Nephron progenitor cell (in vitro differentiated cells): ENCODE measurements at places on chromosomes 12 and 14.

GRCh38 chr14:35287431-35288013 is 4.7 kb upstream of the PSMA6 start:
- no peak overlapping the region for H3K4me3 ChIP-seq
- no peaks in the 10 kb centered on the region for H3K27me3 ChIP-seq
- H3K27ac ChIP-seq = no peak overlapping the region
- peaks cover 9% of the 10 kb centered on the region for H3K36me3 ChIP-seq

- no peak for DNase-seq
- no peak overlapping the region for H3K27ac ChIP-seq
- H3K27me3 ChIP-seq = no peaks in the 10 kb centered on the region
- peaks cover 7% of the 10 kb centered on the region for H3K4me1 ChIP-seq
- H3K4me3 ChIP-seq = no peak overlapping the region
- no peaks in the 10 kb centered on the region for H3K36me3 ChIP-seq
Observed at GRCh38 chr12:16531621-16532020, 74.3 kb downstream of the LMO3 start.

- peaks cover 47% of the 10 kb centered on the region for H3K4me1 ChIP-seq
- H3K4me3 ChIP-seq = no peak overlapping the region
- no peak for DNase-seq
- H3K36me3 ChIP-seq = no peaks in the 10 kb centered on the region
- H3K27me3 ChIP-seq = no peaks in the 10 kb centered on the region
Observed at GRCh38 chr12:93102744-93103143, 173.6 kb upstream of the EEA1 start.

DNA sequence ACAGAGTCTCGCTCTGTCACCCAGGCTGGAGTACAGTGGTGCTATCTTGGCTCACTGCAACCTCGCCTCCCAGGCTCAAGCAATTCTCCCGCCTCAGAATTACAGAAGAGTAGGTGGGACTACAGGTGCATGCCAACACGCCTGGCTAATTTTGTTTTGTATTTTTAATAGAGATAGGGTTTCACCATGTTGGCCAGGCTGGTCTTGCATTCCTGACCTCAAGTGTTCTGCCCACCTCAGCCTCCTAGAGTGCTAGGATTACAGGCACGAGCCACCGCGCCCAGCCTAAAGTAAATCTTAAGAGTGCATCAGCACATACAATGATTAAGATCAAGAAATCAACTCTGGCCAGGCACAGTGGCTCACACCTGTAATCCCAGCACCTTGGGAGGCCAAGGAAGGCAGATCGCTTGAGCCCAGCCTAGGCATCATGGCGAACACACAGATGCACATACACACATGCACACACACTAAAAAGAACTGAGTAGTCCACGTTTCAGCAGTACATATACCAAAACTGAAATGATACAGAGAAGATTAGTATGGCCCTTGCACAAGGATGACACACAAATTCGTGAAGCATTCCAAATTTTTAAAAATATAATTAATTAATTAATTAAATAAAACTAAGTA is 65.0 kb downstream of the HECTD1 start:
- no peaks in the 10 kb centered on the region for H3K27me3 ChIP-seq
- H3K4me1 ChIP-seq = no peaks in the 10 kb centered on the region
- peaks cover 40% of the 10 kb centered on the region for H3K36me3 ChIP-seq
- no peak for DNase-seq

GRCh38 chr14:75542588-75543091 is 20.4 kb downstream of the BATF start:
- H3K27ac ChIP-seq = no peak overlapping the region
- H3K36me3 ChIP-seq = no peaks in the 10 kb centered on the region
- H3K4me1 ChIP-seq = peaks cover 6% of the 10 kb centered on the region
- no peak for DNase-seq

DNA sequence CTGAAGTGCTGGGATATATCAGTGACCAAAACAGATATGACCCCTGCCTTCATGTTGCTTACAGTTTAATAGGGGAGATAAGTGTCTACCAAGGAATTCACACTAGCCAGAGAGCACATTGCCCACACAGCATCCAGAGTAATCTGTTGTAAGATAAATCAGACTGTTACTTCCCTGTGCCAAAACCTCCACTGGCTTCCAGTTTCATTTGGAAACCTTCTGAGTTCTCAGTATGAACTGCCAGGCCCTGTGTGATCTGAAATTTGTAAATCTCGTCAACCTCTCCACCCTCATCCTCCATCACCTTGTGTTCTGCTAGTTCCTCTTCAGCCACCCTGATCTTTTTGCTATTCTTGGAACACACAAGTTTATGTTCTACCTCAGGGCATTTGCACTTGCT is 154.7 kb downstream of the ETV6 start:
- peaks cover 24% of the 10 kb centered on the region for H3K36me3 ChIP-seq
- no peak for DNase-seq
- H3K4me3 ChIP-seq = no peak overlapping the region

DNA sequence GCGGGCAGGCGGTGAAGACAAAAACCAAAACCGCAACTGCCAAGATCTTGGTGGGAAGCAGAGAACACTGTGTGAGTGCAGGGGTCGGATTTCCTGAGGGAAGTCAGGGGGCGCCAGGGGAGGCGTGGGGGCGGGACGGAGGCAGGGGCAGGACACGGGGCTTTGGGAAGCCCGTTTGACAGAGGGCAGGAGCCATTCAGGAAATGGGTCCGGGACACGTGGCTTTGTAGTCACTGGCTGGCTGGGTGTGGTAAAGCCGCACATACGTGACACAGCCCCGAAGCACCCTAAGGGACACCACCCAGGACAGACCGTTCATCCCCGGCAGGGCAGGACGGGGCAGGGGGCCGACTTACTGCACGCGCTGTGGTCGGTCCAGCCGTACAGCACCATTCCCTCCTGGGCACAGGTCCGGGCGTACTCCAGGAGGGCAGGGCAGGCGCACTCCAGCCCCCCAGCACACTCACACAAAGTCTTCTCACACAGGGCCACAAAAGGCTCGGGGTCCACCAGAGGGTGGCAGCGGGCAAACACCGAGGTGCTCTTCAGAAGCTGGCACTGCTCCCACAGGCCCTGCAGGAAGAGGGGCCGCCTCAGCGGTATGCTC is 49.4 kb downstream of the VWF start:
- H3K4me3 ChIP-seq = peak overlapping the region; percentile 68
- peak overlapping the region; percentile 94 for H3K27ac ChIP-seq
- DNase-seq = peak; percentile 40
- peaks cover 8% of the 10 kb centered on the region for H3K27me3 ChIP-seq
- H3K36me3 ChIP-seq = no peaks in the 10 kb centered on the region

- H3K36me3 ChIP-seq = peaks cover 20% of the 10 kb centered on the region
- H3K4me3 ChIP-seq = no peak overlapping the region
- peaks cover 35% of the 10 kb centered on the region for H3K27me3 ChIP-seq
- no peak overlapping the region for H3K27ac ChIP-seq
Observed at GRCh38 chr12:50062728-50063460, 5.5 kb downstream of the ASIC1 start.

- H3K27me3 ChIP-seq = no peaks in the 10 kb centered on the region
- H3K27ac ChIP-seq = no peak overlapping the region
- no peak overlapping the region for H3K4me3 ChIP-seq
- no peaks in the 10 kb centered on the region for H3K36me3 ChIP-seq
Observed at GRCh38 chr14:37515771-37516170, 79.3 kb downstream of the FOXA1 start.

GRCh38 chr14:52020866-52021717 is 31.7 kb downstream of the RTRAF start:
- H3K27ac ChIP-seq = no peak overlapping the region
- H3K4me3 ChIP-seq = no peak overlapping the region
- peaks cover 63% of the 10 kb centered on the region for H3K36me3 ChIP-seq
- no peak for DNase-seq
- H3K4me1 ChIP-seq = no peaks in the 10 kb centered on the region

GRCh38 chr12:122133192-122133950 is 40.6 kb downstream of the IL31 start:
- no peak for DNase-seq
- no peak overlapping the region for H3K27ac ChIP-seq
- H3K4me1 ChIP-seq = peaks cover 13% of the 10 kb centered on the region
- no peak overlapping the region for H3K4me3 ChIP-seq
